Epithelial cell of prostate (primary cell): ENCODE measurements at places on chromosomes 11 and 22.
A peak's percentile ranks its signal among the peaks of the same experiment; 100 is the strongest.

- no peak for DNase-seq
Measured at GRCh38 chr22:23098230-23098705, 27.9 kb downstream of the GNAZ start.

DNA sequence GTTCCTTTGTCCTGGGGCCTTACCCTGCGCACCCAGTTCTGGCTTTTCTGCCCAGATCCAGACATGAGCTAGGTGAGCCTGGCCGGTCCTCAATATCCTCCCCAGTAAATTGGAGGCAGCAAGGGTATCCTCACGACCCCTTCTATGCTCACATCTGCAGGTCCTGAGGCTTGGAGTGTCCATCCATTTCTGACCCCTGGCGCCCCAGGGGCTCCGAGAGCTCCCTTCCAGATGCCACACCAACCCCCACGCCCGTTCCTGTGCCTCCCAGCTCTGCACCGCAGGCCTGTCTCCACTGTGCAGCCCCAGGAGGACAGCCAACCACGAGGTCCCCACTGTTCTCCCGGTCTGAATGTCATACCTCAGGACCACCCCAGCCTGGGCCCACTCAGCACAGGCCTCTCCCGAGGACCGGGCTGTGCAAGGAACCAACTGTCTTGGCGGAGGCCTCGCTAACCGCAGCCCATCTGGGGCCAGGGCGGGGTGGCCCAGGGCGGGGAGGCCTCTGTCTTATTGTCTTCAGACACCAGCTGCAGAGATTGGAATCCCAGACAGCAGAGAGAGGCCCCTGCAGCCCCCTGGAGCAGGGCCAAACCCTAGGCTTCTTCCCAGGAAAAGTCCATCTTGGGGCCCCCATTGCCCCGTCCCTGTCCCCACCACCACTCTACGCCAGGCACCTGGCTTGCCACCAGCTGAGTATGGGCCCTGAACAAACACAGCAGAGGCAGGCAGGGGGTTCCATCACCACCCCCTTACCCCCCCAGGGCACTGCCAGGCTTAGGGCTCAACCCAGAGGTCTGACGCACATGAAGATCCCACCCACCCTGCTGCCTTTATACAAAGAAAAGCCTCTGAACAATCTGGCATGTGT lies 39.3 kb downstream of the ALX4 start:
- no peak for DNase-seq

DNA sequence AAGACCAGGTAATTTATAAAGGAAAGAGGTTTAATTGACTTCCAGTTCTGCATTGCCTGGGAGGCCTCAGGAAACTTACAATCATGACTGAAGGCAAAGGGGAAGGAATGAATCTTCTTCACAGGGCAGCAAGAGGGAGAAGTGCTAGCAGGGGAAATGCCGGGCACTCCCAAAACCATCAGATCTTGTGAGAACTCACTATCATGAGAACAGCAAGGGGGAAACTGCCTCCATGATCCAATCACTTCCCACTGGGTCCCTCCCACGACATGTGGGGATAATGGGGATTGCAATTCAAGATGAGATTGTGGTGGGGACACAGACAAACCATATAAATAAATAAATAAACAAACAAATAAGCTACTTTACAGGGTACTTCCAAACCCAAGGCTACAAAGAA lies 28.8 kb upstream of the EXPH5 start:
- DNase-seq = no peak

DNA sequence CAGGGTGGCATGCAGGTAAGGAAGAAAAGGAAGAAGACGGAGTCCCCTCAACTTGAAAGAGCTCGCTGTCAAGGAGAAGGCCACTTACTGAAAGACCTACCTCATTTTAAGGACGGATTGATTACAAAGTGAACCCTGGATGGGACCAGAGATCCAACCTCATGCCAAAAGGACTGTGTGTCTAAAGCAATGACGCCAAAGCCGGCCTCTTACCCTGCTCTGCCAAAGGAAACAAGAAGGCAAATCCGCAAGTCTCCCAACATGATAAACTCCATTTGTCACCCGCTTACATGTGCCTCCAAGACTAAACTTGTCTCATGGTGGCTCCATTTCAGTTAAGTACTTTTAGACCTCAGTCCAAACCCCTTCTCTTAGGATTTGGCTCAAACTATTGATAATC lies 148.7 kb upstream of the MTMR2 start:
- no peak for DNase-seq

DNA sequence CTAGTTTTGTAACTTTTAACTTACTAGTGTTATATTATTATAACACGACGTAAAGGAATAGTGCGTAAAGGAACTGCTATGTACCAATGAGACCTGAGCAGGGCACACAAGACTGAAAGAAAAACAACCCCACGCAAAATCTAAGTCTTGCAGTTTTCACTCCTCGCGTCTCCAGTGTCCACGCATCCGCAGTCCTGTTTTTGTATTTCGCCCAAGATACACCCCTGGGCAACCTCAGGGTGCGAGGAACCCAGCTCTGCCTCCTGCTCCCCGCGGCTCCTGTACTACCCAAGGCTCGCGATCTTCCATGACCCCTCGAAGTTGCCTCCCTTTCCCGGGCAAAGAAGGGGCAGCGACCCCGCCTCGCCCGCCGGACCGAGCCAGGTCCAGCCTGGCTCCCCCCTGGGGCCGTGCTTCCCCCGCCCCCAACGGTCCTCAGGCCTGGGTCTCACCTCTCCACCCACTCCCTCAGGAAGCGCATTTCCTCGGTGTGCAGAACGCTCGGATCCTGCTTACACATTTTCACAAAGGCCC lies 393 bp downstream of the ST13 start:
- DNase-seq = no peak

- DNase-seq = no peak
Measured at GRCh38 chr11:30603357-30603756, 17.2 kb upstream of the MPPED2 start.

DNA sequence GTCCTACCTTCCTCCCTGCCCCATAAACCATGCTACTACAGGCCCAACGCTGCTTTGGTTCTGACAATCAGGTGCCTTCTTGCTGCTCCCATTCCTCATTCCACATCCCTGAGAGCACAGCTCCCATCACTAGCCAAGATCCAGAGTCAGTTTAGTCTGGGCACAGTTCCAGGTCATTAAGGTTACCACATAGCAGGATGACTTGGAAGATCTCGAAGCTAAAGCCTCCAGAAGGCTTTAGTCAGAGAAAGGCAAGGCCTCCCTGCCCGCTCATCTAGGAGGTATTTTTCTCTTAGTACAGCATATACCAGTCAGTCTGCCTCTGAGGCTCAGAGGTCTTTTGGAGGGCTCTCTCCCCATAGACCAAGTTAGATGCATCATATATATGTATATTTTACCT lies 30.3 kb downstream of the TRIM66 start:
- DNase-seq = peak; percentile 68

GRCh38 chr11:94910779-94911178 lies 62.6 kb downstream of the CWC15 start:
- no peak for DNase-seq

- DNase-seq = no peak
Measured at GRCh38 chr11:41947392-41947791, 487.9 kb upstream of the LRRC4C start.

- no peak for DNase-seq
Measured at GRCh38 chr11:126808296-126808695, 192.3 kb downstream of the KIRREL3 start.

GRCh38 chr22:41668971-41669911 lies 19.4 kb downstream of the SNU13 start:
- DNase-seq = no peak
